OCI-LY7 (cell line): ENCODE measurements at places on chromosomes 2 and 18.

DNA sequence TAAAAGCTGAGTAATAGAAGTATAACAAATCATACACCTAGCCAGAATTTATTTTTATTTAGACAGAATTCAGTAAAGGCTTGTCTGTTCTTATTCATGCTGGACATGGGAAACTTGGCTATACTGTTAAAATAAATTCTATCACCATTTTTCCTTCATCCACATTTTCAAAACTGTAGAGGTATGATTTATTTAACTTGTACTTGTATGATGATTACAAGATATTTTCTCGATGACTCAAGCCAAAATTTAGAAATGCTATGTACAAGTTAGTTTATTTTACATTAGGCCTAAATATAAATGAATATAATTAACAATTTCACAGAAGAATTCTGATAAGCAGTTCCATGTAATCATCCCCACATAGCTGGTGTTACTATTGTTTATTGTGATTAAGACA, 194.8 kb upstream of the DOK6 start:
- no peak for DNase-seq

GRCh38 chr2:236376566-236377244, 112.5 kb upstream of the ASB18 start:
- no peak for DNase-seq

DNA sequence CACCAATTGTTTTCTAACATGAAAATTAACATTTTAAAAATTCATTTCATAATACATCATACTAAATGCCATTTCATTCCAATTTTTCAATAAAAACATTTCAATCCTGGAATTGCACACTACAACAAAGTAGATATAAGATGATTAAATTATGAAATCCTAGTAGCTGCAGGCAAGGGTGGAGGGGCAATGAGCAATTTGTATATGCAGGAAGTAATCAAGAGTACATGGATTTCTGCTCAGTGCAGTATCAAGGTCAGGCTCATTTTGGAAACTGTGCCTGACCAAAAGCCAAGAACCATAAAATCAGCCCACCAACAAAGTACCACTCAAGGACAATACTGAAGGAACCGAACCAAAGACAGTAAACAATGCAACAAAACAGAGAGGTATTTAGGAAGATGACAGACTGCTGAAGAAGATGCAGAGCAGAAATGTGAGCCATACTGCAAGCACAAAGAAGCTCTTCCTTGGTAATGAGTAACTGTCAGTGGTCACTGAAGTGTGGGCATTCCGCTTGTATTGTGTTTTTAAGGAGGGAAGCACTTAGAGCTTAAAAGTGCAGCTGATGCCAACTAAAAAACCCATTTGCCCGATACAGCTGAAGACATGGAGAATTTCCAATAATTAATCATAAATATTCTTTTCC, 34.5 kb upstream of the DSEL start:
- DNase-seq: no peak

DNA sequence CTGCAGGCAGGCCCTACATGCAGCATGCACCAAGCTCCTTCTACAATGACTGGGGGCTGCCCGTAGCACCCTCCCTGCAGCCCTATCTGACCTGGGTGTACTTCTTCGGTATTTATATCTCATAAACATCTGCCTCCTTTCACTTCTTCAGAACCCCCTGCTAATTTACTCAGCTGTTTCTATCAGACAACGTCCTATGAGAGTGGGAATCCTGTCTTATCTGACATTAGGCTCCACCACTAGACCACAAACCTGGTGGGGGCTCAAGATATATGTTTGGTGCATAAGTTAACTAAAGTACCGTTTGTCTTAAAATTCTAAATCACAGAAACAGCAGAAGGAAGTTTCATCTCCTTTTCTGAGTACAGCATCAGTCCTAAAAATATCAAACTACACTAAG, 10.6 kb downstream of the HSBP1L1 start:
- DNase-seq: no peak

GRCh38 chr2:170369894-170370293, 191.9 kb downstream of the MYO3B start:
- peak; percentile 30 for DNase-seq

DNA sequence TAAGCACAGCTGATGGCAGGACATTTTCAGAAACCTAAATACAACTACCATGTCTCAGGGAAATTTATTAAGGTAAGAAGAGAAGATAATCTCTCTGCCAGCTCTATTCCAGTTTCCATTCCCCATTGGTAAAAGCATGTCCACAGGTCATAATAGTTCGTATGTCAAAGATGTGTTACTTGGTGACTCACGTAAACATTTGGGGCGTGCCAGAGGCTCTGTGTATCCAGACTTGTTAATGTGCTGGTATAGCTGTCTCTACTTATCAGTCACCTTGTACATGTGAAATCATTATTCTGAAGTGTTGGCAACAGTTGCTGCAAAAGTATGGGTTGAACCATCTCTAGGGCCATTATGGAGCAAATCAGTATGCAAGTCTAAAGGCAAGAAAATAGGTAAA, 1345.1 kb downstream of the SUCLG1 start:
- no peak for DNase-seq

DNA sequence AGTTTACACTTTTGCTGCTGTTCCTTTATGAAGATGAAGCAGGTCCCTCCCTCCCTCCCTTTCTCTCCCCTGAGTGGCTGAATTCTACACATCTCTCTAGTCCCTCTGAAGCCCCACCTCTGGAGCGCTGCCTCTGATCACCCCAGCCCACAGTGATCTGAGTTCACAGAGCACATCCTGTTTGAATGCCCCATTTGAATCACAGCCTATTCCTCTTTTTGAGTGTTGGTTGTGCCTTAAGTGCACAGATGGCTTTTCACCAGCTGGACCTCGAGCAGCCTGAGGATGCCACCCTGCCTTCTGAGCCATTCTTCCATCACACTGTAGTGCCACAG, 87.1 kb downstream of the ITGB1BP1 start:
- peak; percentile 54 for DNase-seq

DNA sequence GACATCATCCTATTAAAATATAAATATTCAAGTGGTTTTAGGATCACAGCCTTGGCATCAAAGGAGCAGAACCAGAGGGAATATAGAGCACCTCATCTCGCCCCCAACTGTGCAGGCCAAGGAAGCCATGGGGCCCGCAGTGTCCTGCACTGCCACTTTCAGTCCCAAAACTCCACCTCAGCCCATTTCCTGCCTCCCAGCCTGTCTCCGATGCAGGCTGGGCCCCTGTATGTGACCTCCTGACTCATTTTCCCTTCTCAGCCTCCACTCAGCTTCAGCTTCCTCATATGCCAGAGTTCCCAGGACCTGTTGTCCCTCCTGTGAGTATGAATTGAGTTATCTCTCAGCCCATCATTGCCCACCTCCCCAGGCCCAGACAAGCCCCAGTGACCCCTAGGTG, 72.9 kb upstream of the GLI2 start:
- DNase-seq: no peak

DNA sequence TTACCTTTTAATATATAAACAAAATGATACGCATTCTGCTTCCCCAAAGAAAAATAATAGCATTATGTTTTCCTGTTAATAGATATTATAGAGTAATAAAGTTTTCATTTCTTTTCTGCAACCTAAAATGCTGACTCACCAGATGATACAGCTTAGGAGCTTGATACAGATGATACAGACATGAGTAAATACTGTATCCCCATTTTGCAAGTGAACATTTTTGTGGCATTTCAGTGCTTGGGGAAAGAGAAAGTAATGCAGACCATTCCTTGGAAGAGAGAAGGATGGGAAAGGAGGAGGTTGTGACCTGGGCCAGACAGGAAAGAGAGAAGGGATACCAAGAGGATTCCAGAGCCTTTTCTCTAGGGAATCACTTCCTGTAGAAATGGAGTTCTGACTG, 97.5 kb upstream of the FSHR start:
- DNase-seq: no peak

GRCh38 chr2:160077912-160078810, 15.7 kb upstream of the PLA2R1 start:
- DNase-seq: no peak

GRCh38 chr18:24930971-24931370, 421.0 kb downstream of the ZNF521 start:
- no peak for DNase-seq

GRCh38 chr2:32356681-32357317, at the start of gene BIRC6:
Gene BIRC6 (plus strand): TSS chr2:32357023. CDS start chr2:32357162, 139 bp downstream.
- peak; percentile 96 for DNase-seq

DNA sequence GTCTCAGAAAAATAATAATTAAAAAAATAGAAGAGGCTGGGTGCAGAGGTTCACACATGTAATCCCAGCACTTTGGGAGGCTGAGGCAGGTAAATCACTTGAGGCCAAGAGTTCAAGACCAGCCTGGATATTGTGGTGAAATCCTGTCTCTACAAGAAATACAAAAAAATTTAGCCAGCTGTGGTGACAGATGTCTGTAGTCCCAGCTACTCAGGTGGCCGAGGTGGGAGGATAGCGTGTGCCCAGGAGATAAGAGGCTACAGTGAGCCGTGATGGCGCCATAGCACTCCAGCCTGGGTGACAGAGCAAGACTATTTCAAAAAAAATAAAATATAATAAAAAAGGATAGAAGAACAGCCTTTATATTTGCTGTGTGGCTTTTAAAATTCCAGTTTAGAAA, 35.9 kb downstream of the SMC6 start:
- no peak for DNase-seq

DNA sequence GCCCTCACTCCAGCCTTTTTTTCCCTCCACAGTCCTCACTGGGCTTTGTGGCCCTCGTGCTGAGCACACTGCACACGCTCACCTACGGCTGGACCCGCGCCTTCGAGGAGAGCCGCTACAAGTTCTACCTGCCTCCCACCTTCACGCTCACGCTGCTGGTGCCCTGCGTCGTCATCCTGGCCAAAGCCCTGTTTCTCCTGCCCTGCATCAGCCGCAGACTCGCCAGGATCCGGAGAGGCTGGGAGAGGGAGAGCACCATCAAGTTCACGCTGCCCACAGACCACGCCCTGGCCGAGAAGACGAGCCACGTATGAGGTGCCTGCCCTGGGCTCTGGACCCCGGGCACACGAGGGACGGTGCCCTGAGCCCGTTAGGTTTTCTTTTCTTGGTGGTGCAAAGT, 39.4 kb downstream of the STEAP3 start:
- no peak for DNase-seq

DNA sequence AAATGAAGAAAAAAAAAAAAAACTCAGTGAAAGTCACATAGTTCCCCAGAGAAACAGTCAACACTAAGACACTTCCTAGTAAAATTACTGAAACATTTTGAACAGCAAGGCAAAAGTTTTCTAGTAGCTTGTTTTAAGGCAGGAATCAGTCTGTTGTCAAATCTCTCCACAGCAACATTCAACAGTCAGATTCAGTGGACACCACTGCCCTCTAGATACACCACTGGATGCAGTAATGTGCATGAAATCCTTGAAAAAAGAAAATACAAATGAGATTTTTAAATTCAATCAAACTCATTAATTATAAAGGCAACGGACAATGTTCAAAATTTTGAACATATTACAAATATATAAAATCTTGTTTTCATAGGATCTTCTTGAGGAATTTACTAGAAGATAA, 46.4 kb downstream of the GRB14 start:
- no peak for DNase-seq

GRCh38 chr2:186518945-186519344, 32.9 kb downstream of the ZC3H15 start:
- no peak for DNase-seq

GRCh38 chr18:59799383-59800015, 100.3 kb upstream of the PMAIP1 start:
- DNase-seq: no peak

DNA sequence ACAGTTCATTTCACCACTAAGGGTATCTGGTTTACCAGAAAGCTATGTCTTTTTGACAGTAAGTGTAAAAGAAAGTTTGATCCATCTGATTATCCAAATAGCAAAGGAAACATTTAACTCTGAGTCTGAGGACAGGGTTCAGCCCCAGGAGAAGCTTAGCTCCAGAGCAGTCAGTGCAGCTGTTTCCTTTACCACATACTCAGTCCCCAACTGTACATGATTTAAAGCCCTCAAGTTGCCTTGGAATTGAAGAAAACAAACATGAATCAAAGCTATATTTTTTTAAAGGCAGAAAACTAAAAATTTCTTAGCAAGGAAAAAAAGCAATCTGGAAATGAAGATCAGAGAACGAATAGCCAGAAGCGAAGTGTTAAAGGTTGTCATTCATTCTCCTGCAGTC, 746.0 kb downstream of the METTL4 start:
- no peak for DNase-seq

GRCh38 chr2:234564699-234565098, 67.8 kb upstream of the ARL4C start:
- DNase-seq: no peak
